Natural killer cell (primary cell): ENCODE measurements at places on chromosomes 7 and 10. TPM values are rescaled to one million over a fixed set of nuclear protein-coding genes. Genes with fewer than 3 reads are reported as not detected.
A peak's percentile ranks its signal among the peaks of the same experiment; 100 is the strongest.

DNA sequence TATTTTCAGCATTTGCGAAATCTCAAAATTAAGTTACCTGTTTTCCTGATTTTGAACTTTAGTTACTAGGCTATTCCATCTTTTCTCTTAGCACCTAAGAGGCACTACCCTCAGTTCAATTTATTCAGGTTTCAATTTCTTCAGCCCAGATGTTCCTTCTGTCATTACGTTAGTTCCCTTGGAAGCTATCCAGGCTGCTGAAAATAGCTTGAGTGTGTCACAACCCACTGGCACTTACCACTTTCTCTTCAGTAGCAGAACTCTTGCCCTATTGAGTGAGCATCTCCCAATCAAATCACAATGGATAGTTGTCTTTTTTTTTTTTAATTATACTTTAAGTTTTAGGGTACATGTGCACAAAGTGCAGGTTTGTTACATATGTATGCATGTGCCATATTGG lies 332.7 kb upstream of the LRGUK start:
- no peaks in the 10 kb centered on the region for H3K36me3 ChIP-seq
- H3K4me1 ChIP-seq: no peaks in the 10 kb centered on the region
- no peak for DNase-seq
- no peak overlapping the region for H3K4me3 ChIP-seq

DNA sequence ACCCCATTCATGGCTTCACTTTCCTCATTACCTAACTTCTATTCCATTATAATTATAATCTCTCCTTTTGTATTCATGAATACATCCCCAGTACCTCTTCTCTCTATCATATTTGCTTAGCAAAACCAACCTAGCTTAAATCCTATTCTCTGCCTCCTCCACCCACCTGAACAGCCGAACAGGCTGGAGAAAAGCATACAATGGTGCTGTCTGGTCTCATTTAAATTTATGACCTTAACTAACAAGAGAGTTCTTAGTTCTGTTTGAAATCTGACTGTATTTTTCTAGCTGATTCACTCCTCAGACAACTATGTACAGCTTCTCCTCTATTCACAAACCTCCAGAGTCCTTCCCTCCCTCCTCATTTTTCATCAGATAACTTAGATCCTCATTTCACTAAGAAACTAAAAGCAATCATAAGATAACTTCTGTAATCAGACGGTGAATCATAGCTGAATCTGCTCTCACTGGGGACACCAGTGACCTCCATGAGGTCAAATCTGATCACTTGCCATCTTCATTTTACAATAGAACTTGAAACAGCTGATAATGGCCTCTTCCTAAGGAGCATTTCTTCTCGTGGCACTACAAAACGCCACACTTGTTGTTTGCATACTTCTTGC lies 233.9 kb upstream of the AOAH start:
- H3K4me3 ChIP-seq: no peak overlapping the region
- no peak for DNase-seq
- peaks cover 7% of the 10 kb centered on the region for H3K4me1 ChIP-seq
- H3K36me3 ChIP-seq: no peaks in the 10 kb centered on the region
- H3K27me3 ChIP-seq: no peaks in the 10 kb centered on the region

DNA sequence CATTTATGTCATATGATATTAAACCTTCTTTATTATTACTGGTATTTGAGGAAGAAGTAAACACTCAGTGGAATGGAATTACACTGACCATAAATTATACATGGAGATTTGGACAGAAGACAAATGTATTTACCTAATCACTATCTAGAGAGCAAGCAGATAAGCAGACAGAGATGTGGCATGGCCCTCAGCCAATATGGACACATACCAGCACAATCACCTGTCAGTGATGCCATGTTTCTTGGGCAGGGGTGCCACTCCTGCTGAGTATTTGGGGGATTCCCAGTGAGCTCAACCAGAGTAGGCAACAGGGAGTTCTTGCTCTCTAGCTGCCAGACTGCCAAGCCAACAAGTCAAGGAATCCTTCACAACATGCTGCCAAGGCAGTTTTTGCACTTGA lies 866.3 kb upstream of the LRRN3 start:
- no peak overlapping the region for H3K27ac ChIP-seq
- H3K4me3 ChIP-seq: no peak overlapping the region
- no peaks in the 10 kb centered on the region for H3K36me3 ChIP-seq
- DNase-seq: no peak

- H3K27me3 ChIP-seq: no peaks in the 10 kb centered on the region
- no peaks in the 10 kb centered on the region for H3K36me3 ChIP-seq
- DNase-seq: no peak
These were observed 443.4 kb upstream of the COBL start for GRCh38 chr7:51759985-51760384.

- H3K27me3 ChIP-seq: no peaks in the 10 kb centered on the region
- no peak overlapping the region for H3K4me3 ChIP-seq
- no peaks in the 10 kb centered on the region for H3K4me1 ChIP-seq
- H3K36me3 ChIP-seq: no peaks in the 10 kb centered on the region
These were observed 3.0 kb upstream of the BTBD16 start for GRCh38 chr10:122267849-122268737.

DNA sequence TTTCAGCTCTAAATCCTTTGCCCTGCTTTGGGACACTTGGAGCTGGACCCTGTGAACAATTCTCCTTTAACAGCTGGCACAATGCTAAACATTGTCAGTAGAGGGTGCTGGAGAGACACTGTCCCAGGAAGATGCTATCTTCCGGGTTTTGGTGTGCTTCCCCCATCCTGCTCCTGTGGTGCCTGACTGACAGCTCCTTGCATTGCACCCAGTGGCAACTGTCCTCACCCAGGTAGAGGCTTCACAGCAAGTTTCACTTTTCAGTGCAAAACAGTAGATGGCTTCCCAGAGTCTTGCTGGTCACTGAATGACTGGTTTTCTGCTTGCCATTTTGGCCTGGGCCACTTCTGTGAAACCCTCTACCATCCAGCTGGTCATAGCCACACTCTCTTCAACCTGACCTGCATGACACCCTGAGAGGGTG lies 77.3 kb downstream of the CDC14C start:
- H3K36me3 ChIP-seq: no peaks in the 10 kb centered on the region
- no peak overlapping the region for H3K27ac ChIP-seq
- H3K27me3 ChIP-seq: no peaks in the 10 kb centered on the region
- no peaks in the 10 kb centered on the region for H3K4me1 ChIP-seq
- no peak overlapping the region for H3K4me3 ChIP-seq

DNA sequence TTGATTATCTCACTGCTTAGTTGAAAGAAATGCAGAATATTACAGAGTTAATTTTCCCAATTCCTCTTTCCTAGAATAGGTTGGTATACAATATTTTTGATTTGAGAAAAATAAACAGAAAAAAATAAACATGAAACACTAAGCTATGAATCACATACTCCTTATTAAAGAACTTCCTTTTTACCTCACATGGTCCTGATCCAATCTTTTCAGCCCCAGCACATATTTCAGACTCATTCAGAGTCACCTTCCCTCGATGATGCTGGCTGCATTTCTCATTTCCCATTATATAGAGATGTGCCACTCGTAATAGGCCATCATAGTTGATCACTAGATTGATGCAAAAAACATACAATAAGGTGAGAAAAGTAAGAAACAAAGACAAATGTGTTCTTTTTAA lies 64.6 kb downstream of the HGF start:
- H3K4me3 ChIP-seq: no peak overlapping the region
- H3K36me3 ChIP-seq: no peaks in the 10 kb centered on the region
- no peak for DNase-seq
- H3K4me1 ChIP-seq: no peaks in the 10 kb centered on the region
- H3K27ac ChIP-seq: no peak overlapping the region

DNA sequence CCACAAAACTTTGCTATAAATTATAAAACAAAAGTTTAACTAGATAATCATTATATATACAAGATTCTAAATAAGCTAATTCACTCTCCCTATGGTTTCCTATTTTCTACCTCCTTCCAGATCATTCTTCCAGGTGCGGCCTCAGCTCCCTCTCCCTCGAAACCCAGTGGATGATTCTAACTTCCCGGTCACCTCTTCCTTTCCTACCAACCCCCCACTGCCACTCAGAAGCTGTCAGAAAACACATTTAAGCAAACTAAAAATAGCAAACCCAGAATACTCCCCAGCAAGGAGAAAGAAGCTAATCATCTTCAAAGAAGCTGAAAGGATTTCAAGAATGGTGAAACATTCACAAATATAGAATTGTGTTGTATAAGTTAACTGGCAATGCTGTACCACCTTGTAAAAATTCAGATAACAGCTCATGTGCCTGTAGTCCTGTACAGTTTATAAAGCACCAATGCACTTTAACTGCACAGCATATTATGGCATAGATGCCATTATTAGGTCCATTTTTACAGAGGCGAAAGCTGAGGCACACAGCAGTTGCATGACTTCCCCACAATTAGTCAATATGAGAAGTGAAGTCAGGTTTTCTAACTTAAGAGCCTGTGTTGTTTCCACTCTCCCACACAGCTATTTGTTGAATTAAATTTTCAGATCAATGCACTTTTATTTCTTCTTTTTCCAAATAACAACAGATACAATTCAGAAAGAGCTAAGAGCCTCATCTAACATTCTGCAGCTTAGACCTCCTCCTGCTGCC lies 13.7 kb upstream of the DNTT start:
- no peak overlapping the region for H3K4me3 ChIP-seq
- no peaks in the 10 kb centered on the region for H3K27me3 ChIP-seq
- H3K27ac ChIP-seq: no peak overlapping the region
- no peak for DNase-seq
- H3K36me3 ChIP-seq: no peaks in the 10 kb centered on the region
- no peaks in the 10 kb centered on the region for H3K4me1 ChIP-seq

GRCh38 chr10:71996592-71997371 lies 32.6 kb downstream of the CHST3 start:
- no peak overlapping the region for H3K27ac ChIP-seq
- DNase-seq: no peak
- H3K36me3 ChIP-seq: no peaks in the 10 kb centered on the region
- peaks cover 14% of the 10 kb centered on the region for H3K4me1 ChIP-seq
- H3K27me3 ChIP-seq: peaks cover 2% of the 10 kb centered on the region

DNA sequence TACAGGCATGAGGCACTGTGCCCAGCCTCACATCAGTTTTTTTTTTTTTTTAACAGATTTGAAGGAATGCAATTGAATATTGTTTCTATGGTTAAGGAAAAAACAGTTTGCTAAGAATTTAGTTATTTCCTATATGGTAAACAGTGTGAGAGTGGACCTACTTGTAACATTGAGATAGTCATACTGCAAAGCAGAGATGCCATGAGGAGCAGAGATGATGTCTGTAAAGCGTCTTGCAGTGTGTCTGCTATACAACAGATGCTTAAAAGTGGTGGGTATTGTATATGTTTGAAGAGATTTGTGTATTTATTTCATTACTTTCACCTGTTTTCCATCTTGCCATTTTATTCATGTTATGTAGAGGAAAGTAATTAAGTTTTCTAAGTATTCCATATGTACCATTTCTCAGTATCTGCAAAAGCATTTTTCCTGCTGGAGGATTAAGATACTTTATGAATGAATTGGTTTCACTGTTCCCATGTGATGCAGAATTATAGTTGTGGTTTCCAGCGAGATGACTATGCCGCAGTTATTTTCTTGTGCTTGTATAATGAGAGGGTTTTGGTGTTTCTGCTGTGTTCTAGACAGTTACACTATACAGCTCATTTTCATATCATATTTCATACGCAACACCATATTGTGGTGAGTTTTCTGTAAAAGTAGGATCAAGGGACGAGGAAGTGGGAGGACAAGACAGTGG lies 26.6 kb downstream of the TET1 start:
- H3K27ac ChIP-seq: no peak overlapping the region
- no peaks in the 10 kb centered on the region for H3K36me3 ChIP-seq
- no peak for DNase-seq
- H3K27me3 ChIP-seq: no peaks in the 10 kb centered on the region
- no peak overlapping the region for H3K4me3 ChIP-seq
- H3K4me1 ChIP-seq: no peaks in the 10 kb centered on the region

DNA sequence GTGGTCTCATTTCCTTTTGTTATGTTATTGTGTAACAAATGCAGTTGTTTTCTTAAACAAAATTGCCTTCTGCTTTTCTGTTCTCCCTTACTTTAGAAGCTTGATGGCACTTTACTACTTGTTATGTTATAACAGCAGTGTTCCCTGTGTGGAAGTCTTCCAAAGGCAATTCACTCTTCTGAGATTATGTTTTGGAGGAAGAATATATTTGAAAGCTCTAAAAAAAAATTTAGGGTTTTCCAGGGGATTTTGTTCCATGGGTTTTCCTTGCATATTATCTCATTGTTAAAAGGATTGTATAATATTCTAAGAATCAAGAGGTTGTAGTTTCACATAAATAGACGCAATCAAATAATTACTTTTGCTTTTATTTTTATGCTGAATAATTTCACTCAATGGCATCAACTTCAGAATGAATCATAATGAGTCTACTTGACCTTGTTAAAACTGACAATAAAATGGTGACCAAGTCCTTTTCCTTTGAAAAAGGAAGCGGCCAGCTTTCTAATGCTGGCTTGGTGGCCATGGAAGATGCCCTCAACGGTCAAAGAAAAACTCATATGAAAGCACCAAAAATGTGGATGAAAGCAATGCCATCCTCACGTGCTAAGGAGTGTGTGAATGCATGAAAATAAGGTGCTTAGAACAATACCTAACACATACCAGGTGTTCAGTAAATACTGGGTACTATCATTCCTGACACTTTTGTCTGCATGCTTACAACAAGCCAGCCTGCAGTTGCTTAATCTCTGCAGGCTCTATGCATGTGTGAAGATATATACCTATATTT lies 92.4 kb upstream of the KLF6 start:
- no peaks in the 10 kb centered on the region for H3K36me3 ChIP-seq
- no peak overlapping the region for H3K4me3 ChIP-seq
- peak overlapping the region; percentile 21 for H3K27ac ChIP-seq
- peak; percentile 27 for DNase-seq
- peaks cover 29% of the 10 kb centered on the region for H3K4me1 ChIP-seq
- H3K27me3 ChIP-seq: no peaks in the 10 kb centered on the region

DNA sequence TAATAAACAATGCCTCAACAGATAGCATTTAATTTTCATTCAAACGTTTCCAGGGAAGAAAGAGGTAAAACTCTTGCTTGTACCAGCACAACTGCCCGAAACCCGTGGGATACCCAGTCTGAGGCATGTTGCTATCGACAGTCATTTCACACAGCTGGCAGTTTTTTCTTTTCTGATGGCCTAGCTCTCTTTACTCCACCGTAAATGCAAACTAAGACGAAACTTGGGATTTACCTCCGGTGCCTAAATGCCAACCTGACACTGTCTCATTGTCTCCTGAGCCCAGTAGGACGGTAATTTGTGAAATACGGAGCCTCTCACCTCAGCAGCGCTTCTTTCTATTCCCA lies 143.5 kb downstream of the PRPF18 start:
- no peak overlapping the region for H3K4me3 ChIP-seq
- no peaks in the 10 kb centered on the region for H3K4me1 ChIP-seq
- H3K27ac ChIP-seq: no peak overlapping the region
- H3K27me3 ChIP-seq: no peaks in the 10 kb centered on the region
- no peak for DNase-seq

Gene WIPF3
- not detected for total RNA-seq

Gene ITGB8
- 12.8 TPM for total RNA-seq

Gene CDH23
- 1.2 TPM for total RNA-seq

Gene AKR1C1
- 0.63 TPM for total RNA-seq

Gene SLC26A5
- total RNA-seq: not detected

Gene ZP3
- total RNA-seq: 6.1 TPM

Gene OR2A14
- total RNA-seq: not detected

Gene OLAH
- not detected for total RNA-seq

Gene TMEM254
- total RNA-seq: 7.1 TPM
